ENCODE measurements at places on chromosomes 1 and 21.

- DNase-seq: no peak
Observed at GRCh38 chr1:108643492-108644335, 17.2 kb downstream of the HENMT1 start.

DNA sequence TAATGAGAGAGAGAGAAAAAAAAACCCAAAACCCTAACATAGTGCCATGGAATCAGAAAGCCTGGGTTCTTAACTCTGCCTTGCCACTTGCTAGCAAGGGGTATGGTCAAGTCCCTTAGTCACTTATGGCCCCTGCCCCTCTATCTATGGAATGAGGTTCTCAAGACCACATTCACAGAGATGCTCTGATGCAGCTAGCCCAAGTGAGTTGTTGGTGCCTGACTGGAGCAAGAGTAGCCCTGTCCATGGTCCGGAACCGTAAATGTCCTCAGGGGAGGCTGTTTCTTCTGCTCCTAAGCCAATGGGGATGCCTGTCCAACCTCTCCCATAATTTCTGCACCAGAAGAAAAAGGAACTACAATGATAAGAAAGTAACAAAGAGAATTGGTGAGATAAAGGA is 56.8 kb downstream of the CSMD2 start:
- DNase-seq: no peak

DNA sequence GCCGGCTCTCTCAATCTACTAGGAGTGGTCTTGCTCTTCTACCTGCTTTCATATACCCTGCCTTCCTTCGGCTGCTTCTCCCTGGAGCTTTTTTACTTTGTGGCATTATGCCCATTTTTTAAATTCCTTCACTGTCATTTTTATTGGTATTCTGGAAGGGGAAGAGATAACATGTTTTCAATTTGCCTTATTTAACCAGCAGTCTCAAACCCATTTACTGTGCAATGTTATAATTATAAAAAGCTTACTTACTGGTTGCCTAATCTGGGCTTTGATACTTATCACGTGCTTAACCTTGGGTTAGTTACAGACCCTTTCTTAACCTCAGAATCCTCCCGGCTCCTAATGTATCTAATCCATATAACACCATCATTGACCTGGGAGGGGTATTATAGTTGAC is 128.1 kb downstream of the SIPA1L2 start:
- DNase-seq: no peak

DNA sequence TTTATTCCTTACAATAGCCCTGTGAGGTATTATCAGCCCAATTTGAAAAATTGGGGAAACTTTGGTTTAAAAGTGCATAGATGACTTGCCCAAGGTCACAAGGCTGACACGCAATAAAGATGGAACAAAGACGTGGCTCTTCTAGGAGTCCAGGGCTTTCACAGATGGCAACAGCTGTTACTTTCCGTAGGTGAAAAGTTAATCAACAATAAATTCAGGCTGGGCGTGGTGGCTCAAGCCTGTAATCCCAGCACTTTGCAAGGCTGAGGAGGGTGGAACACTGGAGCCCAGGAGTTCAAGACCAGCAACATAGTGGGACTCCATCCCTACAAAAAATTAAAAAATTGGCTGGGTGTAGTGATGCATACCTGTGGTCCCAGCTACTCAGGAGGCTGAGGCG is 87.8 kb upstream of the ATF3 start:
- no peak for DNase-seq

DNA sequence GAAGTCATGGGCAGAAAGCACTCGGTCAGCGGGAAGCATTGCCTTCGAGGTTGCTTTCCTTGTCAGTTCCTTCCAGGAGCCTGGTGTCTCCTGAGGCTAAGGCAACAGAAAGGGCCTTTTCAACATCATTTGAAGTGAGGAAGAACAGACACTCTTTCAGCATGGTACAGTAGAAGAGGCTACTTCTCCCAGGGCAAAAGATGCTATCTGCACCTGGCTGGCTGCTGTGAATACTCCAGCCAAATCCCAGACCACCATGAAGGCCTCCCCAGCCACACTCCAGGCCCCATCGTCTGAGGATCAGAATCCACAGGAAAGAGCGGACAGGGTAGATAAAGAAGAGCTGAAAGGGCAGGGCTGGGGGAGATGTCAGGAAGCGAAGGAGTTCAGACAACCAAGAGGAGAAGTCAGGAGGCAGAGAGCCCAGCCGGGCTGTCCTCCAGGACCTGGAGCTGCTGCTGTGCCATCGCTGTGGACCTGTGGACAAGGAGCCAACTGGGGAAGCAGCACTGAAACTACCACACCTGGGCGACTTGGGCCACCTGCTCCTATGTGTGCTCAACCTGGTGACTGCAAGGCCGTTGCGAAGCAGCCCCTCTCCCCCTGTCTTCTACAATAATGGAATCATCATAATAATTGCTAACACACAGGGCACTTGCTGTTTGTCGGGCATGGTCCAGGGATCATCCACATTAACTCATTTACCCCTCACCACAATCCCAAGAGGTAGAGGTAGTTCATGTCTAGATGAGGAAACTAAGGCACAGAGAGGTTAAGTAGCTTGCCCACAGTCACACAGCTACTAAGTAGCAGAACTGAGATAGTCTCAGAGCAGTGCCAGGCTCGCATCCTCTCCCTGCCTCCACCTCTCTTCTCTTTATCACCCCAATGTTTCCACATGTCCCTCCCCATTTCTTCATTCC is 88.0 kb upstream of the ZBTB40 start:
- no peak for DNase-seq

GRCh38 chr1:10824821-10825540 is 28.5 kb upstream of the CASZ1 start:
- no peak for DNase-seq

GRCh38 chr21:43634618-43635017 is 24.7 kb downstream of the HSF2BP start:
- no peak for DNase-seq

DNA sequence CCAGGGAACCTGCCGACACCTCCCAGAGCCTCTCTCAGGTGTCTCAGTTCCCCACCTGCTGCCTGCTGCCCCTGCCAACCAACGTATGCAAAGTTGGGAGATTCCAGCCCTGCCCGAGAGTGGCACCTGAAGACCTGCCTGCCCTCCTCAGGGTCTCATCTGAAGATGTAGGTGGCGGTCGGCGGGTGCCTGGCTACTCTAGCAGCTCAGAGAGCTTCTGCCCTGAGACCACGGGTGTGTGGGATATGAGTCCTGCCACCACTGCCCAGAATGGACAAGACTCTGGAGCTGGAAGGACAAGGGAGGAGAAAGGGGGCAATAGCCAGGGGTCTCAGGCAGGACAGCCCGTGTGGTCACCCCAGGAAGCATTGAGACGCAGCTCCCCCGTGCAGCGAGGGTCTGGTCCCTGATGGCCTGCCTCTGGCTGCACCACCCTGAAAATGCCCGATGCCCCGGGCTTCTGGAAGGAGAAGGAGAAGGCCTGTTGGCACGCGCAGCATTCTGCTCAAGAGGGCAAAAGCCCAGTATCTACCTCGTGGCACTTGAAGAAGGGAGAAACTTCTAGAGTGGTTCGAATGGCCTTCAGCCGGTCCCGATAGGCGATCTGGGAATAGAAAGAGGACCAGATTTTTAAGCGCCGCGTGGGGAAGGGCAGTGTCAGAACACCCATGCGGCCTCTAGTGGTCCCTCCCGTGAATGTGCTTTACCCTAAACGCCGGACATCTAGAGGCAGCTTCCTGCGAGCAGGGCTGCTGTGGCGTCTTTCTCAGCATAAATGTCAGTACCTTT is 88.8 kb downstream of the STUM start:
- DNase-seq: no peak

DNA sequence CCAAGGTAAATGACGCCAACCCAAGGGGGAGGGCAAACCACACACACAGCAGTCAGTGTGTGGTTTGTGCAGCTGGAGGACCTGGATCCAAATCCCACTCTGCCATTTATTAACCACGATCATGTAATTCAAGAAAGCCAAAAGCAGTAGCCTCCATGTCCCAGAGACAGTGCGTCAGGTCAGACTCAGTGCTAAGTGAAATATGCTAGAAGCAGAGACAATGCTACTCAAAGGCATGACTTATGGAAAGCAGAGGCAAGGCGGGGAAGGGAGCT is 13.6 kb downstream of the TTC39A start:
- no peak for DNase-seq
